ENCODE measurements at places on chromosomes 7 and 10.
A peak's percentile ranks its signal among the peaks of the same experiment; 100 is the strongest.

GRCh38 chr10:74081941-74082718 is 68.5 kb downstream of the AP3M1 start:
- DNase-seq: no peak

DNA sequence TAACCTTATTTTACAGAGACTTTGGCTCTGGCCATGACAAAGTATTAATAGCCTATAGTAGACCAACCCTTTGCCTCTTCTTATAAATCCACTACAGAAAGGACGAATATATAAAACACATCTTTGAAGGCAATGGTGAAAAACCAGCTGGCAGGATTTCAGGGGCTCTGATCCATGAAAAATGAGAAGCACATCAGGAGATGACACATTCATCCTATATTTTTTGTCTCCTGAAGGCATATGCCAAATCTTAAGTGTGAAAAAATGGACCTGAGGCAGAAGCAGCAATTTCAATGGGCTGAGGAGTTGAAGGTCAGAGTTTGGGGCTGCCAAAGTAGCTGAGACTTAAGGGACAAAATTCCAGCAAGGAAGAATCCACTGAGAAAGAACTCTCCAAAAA is 14.4 kb downstream of the RNF216 start:
- DNase-seq: no peak

GRCh38 chr7:2713370-2713769 is 25.4 kb downstream of the AMZ1 start:
- DNase-seq: no peak

DNA sequence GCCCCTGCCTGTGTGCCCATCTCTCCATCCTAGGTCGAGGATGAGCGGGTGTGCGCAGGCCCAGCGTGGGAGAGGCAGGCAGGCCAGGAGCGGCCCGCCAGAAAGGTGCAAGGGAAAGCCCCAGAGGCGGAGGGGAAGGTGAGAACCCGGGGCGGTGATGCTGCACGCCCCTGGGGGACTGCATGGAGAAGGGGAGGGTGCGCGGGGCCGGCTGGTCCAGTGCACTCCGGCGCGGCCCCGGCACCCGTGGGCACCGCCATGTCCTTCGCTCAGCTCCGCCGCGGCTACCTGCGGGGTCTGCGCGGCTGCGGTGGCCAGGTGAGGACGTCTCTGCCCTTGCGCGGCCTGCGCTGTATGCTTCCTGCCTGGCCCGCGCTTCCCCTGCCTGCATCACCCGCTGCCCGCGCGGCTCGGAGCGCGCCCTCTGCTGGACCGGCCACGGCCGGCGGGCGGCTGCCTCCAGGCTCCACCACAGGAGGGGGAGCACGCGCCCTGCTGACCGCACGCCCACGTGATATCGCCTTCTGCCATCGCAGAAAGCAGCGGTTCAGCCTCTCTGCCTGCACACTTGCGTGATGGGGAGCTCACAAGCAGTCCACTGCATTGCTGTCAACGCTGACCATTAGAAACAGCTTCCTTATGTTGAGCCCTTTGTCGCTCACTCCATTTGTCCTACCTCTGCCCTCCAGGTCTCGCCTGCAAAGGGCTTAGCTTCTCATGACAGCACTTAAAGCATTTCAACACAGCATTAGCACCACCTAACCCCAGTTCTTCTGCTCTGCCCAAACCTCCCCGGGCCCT is 73.9 kb downstream of the CXCL12 start:
- DNase-seq: peak; percentile 31

DNA sequence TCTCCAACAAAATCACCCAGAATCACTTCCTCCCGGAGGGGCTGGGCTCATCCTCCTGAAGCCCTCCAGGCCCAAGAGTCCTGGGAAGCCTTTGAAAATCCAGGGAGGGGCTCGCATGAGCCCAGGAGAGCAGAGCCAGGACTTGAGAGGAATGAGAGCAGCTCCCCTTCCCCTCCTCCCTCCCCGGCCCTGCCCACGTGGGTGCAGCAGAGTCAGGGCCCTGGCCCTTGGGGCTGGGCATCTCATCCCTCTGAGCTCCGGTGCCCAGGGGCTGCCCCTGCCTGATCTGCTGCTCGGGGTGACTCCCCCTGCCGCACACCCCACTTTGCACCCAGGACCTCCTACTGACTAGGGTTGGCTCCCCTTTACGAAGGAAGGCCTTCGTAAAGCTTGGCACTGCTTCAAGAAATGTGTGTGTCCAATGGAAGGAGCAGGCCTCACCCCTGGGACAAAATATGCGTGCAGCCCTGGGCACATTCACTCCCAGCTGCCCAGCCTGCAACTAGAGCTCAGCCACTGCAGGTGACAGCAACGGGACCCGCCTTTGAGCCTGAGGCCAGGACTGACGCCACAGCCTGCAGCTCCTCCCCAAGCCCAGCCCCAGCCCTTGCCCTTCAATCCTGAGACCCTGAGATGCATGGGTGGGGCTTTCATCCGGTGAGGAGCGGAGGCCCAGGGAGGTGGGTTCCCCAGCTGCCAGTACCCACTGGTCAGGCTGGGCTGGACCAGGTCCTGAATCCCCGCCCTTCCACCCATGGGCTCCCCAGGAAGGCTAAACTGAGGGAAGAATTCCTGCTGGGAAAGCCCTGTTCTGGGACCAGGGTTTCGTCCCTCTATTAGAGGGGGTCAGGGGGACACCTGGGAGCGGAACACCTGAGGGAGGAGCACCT is 21.8 kb downstream of the PWWP2B start:
- no peak for DNase-seq

- no peak for DNase-seq
Measured at GRCh38 chr7:156668130-156668741, 27.7 kb downstream of the RNF32 start.

- no peak for DNase-seq
Measured at GRCh38 chr10:48253970-48254657, 20.4 kb downstream of the FRMPD2 start.

DNA sequence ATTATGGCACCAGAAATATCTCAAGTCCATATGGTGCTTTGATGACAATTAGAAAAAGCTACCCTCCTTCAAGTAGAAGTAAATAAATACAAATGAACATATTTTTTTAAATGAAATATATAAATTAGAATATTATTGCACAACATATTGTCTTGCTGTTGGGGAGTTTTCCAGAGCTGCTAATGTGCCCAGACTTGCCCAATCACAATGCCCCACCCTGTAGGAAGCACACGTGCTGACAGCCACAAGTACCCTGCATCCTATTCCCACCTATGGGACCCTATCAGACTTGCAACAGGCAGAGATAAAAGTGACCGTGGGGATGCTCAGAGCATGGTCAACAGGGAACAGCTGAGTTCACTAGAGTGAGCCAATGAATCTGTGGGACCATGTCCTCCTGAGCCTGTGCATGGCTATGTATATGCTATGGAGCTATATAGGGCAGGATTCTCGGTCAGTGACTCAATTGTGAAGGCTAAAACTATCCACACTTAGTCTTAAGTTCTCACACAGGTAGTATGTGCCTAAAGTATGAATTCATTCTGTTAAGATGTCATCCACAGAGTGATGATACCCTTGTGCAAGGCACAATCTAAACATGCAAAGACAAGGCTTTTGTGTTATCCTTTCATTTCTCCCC is 336.0 kb downstream of the HGF start:
- no peak for DNase-seq

- no peak for DNase-seq
Measured at GRCh38 chr7:36062154-36062815, 90.8 kb upstream of the EEPD1 start.

DNA sequence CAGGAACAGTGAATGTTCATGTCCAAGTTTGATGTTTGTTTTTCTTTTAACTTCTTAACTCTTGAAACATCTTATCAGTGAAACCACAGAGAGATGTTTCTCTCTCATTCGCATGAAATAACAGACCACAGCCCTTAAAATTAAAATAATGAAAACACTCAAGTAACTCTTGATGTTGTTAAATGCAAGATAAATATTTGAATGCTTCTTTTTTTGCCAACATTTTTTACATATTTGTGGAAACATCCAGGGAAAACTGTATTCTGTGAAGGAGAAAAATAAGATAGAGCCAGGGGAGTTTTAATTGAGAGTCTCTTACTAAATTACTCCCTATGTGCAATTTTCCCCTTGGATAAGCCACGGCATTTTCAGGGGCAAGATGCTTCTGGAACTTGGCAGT is 361.8 kb upstream of the MGMT start:
- no peak for DNase-seq

- DNase-seq: no peak
Measured at GRCh38 chr10:43396061-43396927, 12.7 kb downstream of the HNRNPF start.

DNA sequence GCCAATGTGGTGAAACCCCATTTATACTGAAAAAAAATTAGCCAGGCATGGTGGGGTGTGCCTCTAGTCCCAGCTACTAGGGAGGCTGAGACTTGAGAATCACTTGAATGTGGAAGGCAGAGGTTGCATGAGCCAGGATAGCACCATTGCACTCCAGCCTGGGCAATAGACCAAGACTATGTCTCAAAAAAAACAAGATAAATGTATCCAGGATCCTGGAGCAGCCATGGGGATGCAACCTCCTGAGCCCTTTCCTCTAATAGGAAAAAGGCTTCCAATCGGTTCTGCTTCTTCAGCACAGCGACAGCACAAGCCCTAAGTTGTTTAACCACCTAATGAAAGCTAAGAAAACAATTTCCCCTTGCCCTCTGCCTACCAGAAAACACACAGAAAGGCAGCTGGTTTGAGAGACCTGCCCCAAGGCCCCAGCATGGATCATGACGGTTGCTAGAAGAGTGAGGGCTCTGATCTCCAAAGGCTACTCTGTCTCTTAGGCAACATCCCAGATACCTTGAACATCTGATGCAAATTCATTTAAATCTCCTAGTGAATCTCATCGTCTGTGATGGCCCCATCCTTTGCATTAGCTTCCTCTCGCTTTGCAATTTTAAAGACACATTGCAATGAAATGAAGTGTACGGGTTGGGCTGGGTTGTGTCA is 220.8 kb downstream of the ARHGAP21 start:
- DNase-seq: no peak

All from stimulated activated CD8-positive, alpha-beta memory T cell treated with anti-CD3 and anti-CD28 coated beads, Interleukin-7, amount 100 ng/mL, for 1 hour (primary cell).